Thoracic aorta (tissue), 2 donors: ENCODE measurements at places on chromosomes 1 and 21. TPM values are rescaled to one million over a fixed set of nuclear protein-coding genes. Genes with fewer than 3 reads are reported as not detected.

- no peak for DNase-seq
These were observed 38.3 kb downstream of the CEP170 start for GRCh38 chr1:243216741-243217140.

GRCh38 chr1:6099787-6100765 lies 54.4 kb downstream of the KCNAB2 start:
- DNase-seq: no peak

- no peak for DNase-seq
These were observed 6.9 kb downstream of the ACKR1 start for GRCh38 chr1:159211331-159212136.

DNA sequence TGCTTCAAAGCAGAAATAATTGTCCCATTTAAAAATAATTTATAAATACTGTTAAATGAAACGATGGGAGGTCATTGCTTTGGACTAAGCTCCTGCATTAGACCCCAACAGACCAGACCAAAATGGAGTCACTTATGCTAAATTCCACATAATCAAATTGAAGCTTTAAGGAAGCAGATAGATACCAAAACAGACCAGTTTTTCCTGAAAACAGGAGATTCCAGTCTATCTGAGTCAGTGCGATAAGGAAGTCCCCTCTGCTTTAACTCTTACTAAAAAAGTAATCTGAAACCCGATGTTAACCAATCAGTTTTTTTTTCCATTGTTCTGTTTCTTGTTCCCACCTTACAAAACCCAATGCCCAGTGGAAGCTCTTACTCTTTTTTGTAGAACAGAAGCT lies 16.2 kb upstream of the DNASE2B start:
- DNase-seq: no peak

COL9A2 gene
- total RNA-seq: 36.4 TPM
